ENCODE measurements at places on chromosomes 16 and 17. TPM values are rescaled to one million over a fixed set of nuclear protein-coding genes. Genes with fewer than 3 reads are reported as not detected.

Gene GPR139
- not detected for total RNA-seq

Gene KCNJ18
- not detected for total RNA-seq

Gene CCL16
- 0.22 TPM for total RNA-seq

Gene MPP3
- 7.1 TPM for total RNA-seq

Gene CRYBA1
- total RNA-seq, result not detected

Gene CA5A
- not detected for total RNA-seq

DNA sequence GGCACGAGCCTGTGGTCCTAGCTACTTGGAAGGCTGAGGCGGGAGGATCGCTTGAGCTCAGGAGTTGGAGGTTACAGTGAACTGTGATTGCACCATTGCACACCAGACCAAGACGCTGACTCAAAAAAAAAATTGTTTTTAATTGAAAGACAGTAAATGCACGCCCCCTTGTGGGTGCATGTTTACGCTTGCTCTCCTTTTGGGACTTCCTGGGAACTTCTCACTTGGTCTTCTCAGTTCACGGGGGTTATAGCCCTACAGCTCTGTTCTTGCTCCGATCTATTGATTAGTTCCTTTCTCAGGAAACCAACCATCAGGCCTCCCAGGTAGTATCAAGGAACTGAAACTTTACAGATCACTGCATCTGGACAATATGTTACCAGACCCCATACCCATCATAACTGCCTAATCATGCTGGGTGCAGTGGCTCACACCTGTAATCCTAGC lies 14.2 kb upstream of the RIPOR1 start:
- no peak overlapping the region for H3K27ac ChIP-seq
- DNase-seq, result peak; percentile 89
- H3K4me3 ChIP-seq, result no peak overlapping the region
- H3K36me3 ChIP-seq, result no peaks in the 10 kb centered on the region
- no peaks in the 10 kb centered on the region for H3K27me3 ChIP-seq
- H3K4me1 ChIP-seq, result no peaks in the 10 kb centered on the region

- no peaks in the 10 kb centered on the region for H3K27me3 ChIP-seq
- no peak overlapping the region for H3K4me3 ChIP-seq
- no peak for DNase-seq
- peaks cover 71% of the 10 kb centered on the region for H3K4me1 ChIP-seq
- no peak overlapping the region for H3K27ac ChIP-seq
- H3K36me3 ChIP-seq, result peaks cover 29% of the 10 kb centered on the region
Measured at GRCh38 chr16:11673091-11674000, 5.1 kb downstream of the SNN start.

DNA sequence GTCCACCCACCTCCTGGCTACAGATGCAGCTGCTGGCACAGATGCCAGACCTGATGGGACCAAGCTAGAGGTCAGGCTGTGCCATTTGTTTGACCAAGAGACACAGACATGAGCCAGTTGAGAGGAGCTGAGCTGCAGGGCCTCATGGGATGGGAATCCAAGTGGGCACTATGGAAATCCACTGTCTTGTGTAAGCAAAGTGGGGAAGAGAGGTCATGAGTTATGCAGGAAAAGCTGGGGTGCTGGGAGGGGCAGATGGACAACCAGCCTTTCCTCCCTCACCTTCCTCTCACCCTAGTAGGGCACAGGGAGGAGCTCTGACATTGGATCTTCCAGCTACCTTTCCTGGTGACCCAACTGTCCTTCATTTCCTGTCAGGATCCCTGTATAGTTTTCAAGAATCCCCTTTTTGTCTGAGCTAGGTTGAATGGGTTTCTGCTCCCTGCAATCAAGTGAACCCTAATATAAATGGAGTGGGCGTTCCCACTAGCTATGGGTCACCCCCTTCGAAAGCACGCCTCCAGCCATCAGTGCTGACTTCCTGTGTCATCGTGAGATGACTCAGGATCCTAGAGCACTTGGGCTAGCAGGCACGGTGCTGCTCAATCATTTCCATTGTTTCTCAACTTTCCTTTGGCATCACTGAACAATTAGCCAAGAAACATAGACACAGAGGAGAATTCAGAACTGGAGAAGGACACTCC lies 13.6 kb downstream of the ATPAF2 start:
- H3K4me1 ChIP-seq, result peaks cover 3% of the 10 kb centered on the region
- H3K4me3 ChIP-seq, result no peak overlapping the region
- no peaks in the 10 kb centered on the region for H3K27me3 ChIP-seq
- DNase-seq, result no peak
- no peak overlapping the region for H3K27ac ChIP-seq

GRCh38 chr16:89155184-89155679 lies 16.3 kb upstream of the CDH15 start:
- no peaks in the 10 kb centered on the region for H3K27me3 ChIP-seq
- no peak overlapping the region for H3K27ac ChIP-seq
- DNase-seq, result peak; percentile 81

GRCh38 chr17:83194186-83194561 lies 114.8 kb downstream of the METRNL start:
- no peak for DNase-seq
- no peak overlapping the region for H3K4me3 ChIP-seq
- H3K36me3 ChIP-seq, result no peaks in the 10 kb centered on the region
- no peak overlapping the region for H3K27ac ChIP-seq
- peaks cover 78% of the 10 kb centered on the region for H3K4me1 ChIP-seq

GRCh38 chr16:84678541-84678940 lies 21.3 kb upstream of the USP10 start:
- H3K27ac ChIP-seq, result no peak overlapping the region
- no peak for DNase-seq
- H3K27me3 ChIP-seq, result peaks cover 12% of the 10 kb centered on the region
- no peak overlapping the region for H3K4me3 ChIP-seq

DNA sequence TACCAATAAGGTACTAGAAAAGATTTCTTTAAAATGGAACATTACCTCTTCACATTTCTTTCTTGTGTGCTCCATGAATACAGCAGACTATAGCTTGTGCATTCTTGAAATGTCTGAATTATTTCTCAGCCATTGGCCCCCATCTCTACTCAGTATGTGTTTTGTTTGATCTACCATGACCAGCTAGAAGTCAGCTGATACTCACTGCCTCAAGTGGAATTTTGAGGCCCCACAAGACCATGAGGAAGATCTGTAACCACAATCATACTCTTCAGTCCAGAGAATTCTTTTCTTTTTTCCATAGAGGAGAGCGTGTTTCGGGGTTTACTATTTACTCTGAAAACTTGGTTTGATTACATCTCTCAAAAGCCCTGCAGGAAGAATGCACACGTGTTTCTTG lies 319.1 kb downstream of the TOX3 start:
- peak; percentile 36 for DNase-seq
- H3K27me3 ChIP-seq, result no peaks in the 10 kb centered on the region
- no peaks in the 10 kb centered on the region for H3K36me3 ChIP-seq
- no peak overlapping the region for H3K4me3 ChIP-seq

Data from muscle of leg (tissue), 16 donors.